ENCODE measurements at places on chromosomes 5 and 9. TPM values are rescaled to one million over a fixed set of nuclear protein-coding genes. Genes with fewer than 3 reads are reported as not detected.
A peak's percentile ranks its signal among the peaks of the same experiment; 100 is the strongest.

- no peak for DNase-seq
These were observed 1.4 kb downstream of the NR3C1 start for GRCh38 chr5:143402017-143402552.

The CD180 gene
- polyA plus RNA-seq: 1.2 TPM

DNA sequence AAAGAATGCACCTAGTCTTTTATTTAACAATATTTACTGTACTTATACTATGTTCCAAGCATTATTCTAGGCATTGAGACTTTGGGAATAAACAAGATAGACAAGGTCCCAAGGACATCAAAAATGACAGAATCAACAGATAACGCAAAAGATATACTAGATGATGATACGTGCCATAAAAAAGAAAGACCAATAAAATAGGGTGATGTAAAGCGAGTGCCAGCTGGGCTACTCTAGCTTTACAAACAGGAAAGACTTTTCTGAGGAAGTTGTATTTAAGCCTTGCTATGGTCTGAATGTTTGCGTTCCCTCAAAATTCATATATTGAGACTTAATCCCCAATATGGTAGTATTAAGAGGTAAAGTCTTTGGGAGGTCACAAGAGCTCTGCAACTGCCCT is 310.2 kb upstream of the RGMB start:
- DNase-seq: no peak

DNA sequence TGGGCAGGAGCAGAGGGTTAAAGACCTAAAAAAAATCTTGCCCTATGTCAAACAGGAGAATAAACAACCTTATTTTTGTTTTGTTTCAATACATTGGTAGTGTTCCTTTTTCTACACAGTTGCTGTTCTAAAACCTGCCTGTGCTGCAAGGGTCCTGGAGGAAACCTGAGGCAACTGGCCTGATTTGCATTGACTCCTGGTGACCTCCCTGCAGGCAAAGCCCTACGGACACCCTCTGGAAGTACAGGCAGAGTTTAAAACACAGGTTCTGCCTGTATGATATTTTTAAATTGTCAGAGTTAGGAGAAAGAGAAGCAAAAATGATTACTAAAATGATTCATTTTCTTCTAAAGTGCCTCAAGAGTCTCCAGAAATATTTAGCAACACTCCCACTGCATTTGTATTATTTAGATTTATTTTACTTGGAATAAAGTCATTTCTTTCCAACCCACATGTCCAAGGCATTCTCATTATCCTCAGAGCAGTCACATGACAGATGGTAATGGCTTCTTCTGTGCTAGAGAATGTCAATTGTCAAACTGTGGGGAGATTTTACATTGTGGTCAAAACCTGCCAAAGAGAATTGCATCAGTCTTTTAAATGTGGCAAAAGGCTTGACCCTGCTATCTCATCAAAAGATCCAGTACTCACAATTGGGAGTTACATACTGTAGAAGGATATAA is 559.6 kb downstream of the CETN3 start:
- peak; percentile 27 for DNase-seq

DNA sequence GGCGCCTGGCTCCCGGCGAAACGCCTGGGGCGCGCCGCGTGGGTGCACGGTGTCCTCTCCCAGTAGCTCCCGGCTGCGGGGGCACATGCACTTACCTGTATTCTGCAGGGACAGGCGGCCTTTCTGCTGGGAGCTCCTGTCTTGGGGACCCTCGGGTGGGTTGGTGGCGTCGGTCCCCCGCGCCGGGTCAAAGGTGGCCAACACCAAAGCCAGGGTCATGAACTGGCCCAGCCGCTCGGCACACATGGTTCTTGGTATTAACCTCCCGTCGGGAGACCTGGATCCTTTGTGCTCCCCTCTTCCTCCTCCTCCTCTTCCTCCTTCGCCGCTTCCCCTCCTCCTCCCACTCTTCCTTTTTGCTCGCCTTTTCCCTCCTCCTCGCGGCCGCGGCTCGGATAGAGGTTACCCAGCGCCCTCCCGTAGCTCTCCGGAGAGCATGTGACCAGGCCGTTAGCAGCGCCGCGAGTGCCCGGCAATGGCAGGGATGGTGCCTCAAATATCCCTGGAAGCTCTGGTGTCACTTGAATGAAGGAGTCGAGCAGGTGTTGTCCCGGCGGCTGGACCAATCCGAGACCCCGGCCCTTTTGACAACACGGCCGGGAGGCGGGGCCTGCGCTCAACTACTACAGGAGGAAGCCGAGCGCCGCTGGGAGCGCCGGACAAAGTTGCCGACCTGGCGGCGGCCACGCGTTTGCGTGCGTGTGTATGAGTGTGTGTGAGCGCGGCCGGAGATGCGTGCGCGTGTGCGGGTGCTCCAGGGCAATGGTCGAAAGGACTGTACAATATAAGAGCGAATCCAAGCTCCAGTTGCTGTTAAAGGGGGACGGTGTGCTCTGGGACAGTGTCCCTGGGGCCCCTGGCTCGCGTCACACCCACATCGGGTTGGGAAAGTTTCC is at the start of gene STC2:
Gene STC2 (minus strand): TSS at position 467 of the 896 bp plus-strand sequence. CDS start 221 bp downstream, at position 246.
- DNase-seq: peak; percentile 82

The RFESD gene
- polyA plus RNA-seq: 3.6 TPM

DNA sequence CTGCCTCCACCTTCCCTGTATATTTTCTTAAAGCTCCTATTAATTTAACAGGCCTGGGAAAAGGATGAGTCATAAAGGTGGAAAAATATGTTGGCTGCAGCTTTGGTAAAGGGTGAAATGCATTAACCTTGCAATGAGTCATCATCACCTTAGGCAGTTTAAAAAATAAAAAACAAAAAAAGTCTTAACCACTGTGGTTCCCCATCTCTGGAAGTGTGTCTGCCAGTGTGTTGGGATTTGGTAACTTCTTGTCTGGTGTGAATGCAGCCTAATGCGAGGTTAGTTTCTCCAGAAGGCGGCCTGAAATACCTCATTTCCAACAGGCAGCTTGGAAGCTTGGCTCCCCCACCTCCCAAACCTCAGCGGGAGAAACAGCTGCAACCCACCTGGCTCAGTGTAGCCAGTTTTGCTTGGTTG is 265.3 kb upstream of the GAS1 start:
- peak; percentile 57 for DNase-seq

DNA sequence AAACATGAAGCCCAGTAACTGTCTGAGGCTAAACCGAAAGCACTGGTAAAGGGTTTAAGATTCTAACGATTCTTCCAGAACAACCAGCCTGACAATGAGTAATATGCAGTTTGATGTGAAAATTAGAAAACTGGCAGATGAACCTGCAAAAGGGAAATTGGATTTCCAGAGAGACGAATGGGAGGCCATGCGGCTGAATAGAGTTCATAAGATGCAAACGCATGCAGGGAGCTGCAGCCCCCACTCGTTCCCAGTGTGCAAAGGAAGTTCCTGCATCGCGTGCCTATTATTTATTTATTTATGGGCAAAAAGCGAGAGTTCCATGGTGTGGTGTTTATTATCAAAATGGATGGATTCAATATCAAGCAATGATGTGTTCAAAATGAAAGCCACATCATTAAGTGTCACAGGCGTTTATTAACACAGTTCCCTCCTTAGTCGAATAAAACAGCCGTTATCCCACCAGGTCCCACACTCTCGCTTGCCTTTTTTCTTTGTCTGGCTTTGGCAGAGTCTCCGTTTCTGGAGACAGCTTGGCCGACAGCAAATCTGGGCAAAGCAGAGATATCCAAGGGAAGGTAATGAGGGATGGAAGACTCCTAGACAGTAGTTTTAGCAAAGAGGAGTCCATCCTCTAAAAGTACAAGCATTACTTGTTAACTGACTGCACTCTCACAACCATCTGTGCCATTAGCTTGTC is 451.4 kb downstream of the KDM4C start:
- DNase-seq: no peak

DNA sequence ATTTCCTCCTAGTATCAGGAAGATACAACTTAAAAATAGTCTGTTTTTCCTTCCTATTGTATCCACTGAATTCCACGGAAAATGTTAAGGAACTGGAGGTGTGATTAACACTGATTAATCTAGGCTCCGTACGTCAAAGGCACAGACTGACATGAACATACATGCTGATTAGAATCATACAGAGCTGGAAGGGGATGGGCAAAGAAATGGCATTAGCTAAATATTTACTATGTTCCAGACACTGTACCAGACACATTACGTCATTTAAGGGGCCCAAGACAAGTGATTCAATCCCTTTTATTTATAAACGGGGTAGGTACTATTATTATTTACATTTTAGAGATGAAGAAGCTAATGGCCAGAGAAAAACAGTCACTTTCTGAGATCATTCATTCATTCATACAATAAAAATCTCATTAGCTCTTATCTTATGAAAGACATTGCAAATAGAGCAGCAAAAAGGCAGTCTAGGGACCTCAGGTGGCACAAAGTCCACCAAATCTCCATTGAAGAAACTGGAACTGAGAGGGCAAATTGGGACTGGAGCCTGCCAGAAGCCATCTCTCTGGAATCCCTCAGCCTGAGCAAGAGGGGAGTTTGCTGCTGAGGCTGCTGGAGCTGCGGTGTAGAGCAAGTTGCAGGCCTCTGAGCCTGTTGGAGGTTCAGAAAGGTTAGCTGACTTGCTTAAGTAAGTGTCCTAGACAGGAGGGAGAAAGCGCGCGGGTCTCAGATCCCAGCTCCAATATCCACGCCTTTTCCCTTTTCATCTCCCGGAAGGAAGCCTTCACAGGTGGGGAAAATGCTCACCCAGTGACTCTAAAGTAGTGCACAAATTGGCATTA is 1.6 kb upstream of the TGFBR1 start:
- peak; percentile 57 for DNase-seq

DNA sequence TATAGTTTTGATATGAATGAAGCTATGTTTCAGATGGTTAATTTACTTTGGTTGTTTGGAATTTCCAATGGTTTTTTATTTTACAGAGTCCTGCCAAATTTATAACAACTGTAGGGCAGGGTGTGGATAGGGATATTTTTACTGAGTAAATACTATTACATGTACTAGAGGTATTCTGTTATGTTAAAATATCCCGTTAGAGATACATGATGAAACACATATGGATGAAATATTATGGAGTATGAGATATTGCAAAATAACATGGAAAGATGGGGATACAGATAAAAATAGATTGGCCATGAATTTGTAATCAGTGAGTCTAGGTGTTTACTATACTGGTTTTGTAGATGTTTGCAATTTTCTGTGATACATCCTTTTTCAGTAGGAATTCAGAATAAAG is 76.7 kb downstream of the RAB24 start:
- DNase-seq: no peak

The OMD gene
- 7.7 TPM for polyA plus RNA-seq

DNA sequence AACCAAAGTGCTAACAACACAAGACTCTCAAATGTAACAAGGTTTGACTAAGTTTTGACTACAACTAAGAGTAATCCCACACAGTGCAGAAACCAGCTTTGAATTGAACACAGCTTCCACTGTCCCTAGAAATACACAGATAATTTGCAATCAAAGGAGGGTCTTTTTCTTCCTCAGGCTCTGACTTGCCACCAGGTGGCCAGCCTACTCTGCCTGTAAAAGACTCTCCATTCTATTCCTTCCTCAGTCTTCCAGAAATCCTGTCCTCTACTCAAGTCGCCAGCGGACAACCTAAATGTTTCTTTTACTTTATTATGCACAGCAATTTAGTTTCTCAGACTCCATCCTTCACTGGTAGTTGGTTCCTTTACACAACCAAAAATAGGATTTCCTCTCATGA is 32.2 kb upstream of the MCTP1 start:
- no peak for DNase-seq

The IL7R gene
- 0.90 TPM for polyA plus RNA-seq

DNA sequence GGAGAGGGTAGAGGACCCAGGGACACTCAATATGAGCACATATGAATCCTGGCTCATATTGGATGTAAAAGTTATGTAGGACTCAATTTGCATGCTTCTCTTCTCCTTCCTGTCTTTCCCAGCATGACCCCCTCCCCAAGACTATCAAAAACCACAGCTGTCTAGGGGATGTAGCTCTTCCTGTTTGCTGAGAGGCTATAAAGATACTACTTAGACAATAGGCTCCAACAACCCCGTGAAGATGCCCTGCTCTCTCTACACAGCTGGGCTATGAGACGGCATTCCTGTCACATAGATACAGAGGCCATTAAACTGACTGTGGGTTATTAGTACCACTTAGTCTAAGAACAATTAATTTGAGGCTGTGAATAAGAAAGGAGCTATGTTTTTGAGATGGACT is 56.5 kb upstream of the PCSK1 start:
- no peak for DNase-seq

GRCh38 chr5:124748687-124749594 is 2.5 kb upstream of the ZNF608 start:
- DNase-seq: peak; percentile 91

DNA sequence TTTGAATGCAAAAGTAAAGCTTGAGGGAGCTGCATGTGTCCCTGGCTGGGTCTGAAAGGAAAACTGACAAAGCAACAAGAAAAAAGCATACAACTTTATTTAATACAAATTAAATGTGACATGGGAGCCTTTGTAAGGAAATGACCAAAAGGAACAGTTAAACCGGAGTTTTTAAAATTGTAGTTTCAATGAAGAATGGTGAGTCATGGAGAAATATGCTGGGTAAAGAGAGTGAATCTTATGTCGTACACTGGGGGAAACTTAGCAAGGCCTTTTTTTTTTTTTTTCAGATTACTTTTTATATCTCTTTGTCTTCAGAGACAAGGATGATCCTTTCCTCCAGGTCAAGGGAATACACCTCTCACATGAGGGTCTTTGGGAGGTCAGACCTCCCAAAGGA is 50.1 kb upstream of the FBXL17 start:
- DNase-seq: no peak

DNA sequence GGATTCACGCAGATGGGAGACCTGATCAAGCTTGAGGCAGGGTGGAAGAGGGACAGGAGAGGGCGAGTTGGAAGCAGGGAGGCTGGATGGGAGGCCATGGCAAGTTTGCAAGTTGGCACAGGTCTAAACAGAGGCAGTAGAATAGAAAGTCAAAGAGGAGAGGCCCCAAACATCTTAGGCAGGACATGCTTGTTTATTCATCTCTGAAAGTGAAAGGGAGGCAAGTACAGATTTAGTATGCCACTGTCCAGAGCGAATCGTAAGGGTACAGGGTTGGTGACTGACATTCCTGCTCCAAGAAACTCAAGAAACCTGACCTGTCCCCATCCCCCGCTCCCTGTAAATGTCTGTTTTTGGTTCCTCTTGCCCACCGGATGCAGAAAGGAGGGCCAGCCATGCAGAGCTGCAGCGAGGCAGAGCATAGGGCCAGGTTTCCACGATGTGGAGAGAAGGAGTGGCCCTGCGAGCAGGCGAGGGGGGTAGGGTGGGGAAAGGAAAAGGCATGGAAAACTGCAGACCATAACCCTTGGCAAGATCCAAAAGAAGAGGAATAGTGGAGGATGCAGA is 96.2 kb upstream of the BOD1 start:
- no peak for DNase-seq

The MPDZ gene
- 45.7 TPM for polyA plus RNA-seq

The NR6A1 gene
- polyA plus RNA-seq: 1.1 TPM

DNA sequence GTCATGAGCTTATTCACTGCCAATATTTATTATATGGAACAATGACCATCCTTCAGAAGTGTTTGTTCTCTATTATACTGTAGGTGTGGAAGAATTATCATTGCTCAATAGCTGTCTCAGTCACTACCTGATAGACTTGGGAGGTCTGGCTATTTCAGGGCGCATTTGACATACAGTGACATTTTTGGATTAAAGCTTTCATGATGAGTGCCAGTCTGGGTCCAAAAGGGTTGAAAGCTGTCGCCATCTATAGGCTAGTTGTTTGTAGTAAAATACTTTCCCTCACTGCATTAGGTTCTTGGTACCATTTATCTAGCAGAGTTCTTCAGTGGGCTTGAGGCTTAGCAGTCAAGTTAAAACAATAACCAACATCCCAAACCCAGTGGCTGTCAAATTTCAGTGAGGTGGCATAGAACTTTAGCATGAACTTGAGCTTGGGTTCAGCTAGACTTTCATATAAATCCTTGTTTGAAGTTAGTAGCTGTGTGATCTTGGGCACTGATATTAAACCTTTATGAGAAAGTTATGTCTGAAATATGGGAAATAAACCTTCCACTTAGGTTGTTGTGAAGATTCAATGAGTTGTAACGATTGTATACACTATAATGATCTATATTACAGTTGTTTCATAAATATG is 110.5 kb upstream of the CDKN2B start:
- DNase-seq: no peak

Measured in muscle of back (tissue), 13 donors.